ENCODE measurements at places on chromosomes 5 and 9.

DNA sequence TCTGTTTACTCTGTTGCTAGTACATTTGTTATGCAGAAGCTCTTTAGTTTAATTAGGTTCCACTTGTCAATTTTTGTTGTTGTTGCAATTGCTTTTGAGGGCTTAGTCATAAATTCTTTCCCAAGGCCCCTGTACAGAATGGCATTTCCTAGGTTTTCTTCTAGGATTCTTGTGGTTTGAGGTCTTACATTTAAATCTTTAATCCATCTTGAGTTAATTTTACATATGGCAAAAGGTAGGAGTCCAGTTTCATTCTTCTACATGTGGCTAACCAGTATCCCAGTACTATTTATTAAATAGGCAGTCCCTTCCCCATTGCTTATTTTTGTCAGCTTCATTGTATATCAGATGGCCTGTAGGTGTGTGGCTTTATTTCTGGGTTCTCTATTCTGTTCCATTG is 792.4 kb downstream of the PTPRD start:
- no peak for DNase-seq

DNA sequence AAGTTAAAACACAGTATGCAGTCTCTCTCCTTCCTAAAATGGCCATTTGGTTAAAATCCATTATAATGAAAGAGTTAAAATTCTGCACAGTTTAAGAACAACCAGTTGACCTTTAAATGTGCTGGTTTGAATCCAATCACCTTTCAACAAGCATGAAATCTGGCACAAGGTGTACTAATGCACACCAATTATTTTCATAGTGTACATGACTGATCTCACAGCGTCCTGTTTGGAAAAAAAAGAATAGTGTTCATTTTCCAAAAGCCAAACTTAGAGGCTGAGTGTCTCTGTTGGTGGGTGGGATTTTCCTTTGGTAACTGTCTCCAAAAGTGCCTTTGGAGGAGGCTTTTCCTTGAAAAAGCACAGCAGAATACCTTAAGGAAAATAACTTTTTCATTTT is 180.6 kb downstream of the DEPDC1B start:
- no peak for DNase-seq

DNA sequence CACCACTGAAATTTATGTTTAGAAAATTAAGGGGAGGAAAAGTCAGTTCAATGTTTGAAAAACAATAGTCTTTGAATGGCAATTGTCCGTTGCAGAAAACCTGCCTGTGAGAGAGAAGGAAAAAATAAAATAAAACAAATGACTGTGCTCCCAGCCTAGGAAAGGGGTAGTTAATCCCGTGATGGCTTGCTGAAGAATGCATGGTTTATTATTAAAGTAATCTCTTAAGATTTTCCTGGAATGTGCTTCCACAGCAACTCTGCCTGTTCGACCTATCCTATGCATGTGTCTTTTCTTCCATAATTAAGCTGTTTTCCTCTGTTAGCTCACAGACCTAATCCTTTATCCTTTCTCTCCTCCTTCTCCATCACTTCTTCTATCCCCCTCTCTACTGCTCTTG is 2.4 kb upstream of the DAB2 start:
- no peak for DNase-seq

- no peak for DNase-seq
Measured at GRCh38 chr5:95392593-95393182, 1.5 kb downstream of the FAM81B start.

DNA sequence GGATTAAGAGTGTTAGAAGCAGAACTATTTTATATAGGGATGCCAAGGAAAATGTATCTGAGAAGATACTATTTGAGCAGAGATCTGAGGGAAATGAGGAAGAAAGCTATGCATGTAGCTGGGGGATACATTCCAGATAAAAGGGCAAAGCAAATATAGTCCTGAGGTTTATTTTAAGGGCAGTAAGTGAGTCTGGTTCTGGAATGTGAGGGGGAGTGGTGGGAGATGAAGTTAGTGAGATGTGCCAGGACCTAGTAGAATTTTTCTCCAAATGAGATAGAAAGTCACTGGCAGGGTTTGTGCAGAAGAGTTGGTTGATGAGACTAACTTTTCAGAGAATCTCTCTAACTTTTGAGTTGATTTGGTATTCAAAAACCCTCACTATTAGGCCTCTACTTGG is 374.7 kb downstream of the ADGRV1 start:
- no peak for DNase-seq

DNA sequence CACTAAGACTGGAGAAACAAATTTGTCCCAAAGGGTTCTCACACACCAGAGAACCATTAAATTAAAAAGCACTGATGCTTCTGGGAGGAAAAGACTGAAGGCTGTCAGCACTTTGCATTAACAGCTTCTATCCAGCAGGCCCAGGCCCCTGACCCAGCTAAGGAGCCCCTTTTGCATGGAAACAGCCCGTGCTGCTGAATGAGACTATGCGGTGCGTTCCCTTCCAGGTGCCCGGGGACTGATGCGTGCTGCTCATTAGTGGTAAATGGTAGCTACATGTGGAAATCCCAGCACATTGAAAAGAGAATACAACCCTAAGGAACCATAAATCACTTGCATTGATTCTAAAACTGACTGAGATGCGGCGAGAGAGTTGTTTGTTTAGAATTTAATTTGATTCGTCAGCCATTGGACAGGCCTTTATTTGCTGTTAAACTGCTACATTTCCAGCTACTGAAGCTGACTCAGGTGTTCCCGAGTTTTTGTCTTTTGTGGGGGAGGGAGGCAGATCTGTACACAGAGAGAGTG is 351.0 kb upstream of the SLC24A2 start:
- no peak for DNase-seq

- DNase-seq = no peak
Measured at GRCh38 chr5:9801908-9802307, 171.8 kb upstream of the TAS2R1 start.

- DNase-seq = no peak
Measured at GRCh38 chr5:119187776-119188529, 117.1 kb downstream of the DMXL1 start.

DNA sequence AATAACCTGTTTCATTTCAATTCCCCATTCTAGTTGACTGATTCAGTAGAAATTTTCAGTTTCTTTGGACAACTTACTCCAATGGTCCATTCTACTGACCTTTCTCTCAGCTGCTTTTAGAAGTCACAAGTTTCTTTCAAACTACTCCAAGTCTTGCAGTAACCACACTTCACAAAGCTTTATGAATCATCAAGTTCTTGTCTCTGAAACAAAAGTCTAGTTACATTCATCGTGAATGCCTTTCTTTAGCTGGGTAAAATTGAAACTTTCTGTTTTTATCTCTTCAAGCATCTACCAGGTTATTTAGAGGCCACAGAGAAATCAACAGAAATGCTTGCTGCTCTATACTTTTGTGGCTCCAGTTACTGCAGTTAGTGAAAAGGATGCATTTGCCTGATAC is 405.4 kb downstream of the TMEM232 start:
- no peak for DNase-seq

- no peak for DNase-seq
Measured at GRCh38 chr9:101904845-101905244, 166.4 kb upstream of the GRIN3A start.

DNA sequence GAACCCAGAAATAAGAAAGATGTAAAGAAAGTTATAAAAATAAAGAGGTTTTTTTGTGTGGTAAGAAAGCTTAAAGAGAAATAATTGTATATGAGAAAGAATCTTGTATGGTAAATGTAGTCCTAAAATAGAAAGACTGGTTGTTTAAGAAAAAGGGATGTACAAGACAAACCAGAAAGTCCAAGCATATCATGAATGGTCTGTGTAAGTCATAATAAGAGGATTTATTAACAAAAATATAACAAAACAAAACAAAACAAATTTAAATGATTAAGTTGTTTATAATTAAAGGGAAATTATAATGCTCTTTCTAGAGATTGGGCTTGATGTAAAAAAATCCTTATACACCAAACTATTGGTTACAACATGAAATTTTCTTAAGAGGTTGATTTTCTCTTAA is 590.4 kb upstream of the PTGER4 start:
- no peak for DNase-seq
